ENCODE measurements at places on chromosomes 7 and 10.

DNA sequence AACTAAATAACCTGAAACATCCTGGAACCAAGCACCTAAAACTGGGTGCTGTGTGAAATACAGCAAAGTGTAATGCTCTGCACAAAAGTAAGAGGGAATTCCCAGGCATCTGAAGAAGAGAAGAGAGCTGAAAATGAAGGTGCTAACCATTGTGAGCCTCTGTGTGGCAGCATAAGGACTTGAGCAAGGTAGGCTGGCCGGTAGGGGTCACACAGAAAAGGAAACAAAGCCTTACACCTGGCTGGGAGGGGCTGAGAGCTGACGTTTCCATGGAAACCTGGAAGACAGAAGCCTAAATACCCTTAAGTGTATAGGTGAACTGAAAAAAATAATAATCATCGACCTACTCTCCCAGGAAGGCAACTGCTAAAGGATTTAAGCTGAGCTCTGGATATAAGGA, 48.6 kb downstream of the CUL1 start:
- no peak for DNase-seq

DNA sequence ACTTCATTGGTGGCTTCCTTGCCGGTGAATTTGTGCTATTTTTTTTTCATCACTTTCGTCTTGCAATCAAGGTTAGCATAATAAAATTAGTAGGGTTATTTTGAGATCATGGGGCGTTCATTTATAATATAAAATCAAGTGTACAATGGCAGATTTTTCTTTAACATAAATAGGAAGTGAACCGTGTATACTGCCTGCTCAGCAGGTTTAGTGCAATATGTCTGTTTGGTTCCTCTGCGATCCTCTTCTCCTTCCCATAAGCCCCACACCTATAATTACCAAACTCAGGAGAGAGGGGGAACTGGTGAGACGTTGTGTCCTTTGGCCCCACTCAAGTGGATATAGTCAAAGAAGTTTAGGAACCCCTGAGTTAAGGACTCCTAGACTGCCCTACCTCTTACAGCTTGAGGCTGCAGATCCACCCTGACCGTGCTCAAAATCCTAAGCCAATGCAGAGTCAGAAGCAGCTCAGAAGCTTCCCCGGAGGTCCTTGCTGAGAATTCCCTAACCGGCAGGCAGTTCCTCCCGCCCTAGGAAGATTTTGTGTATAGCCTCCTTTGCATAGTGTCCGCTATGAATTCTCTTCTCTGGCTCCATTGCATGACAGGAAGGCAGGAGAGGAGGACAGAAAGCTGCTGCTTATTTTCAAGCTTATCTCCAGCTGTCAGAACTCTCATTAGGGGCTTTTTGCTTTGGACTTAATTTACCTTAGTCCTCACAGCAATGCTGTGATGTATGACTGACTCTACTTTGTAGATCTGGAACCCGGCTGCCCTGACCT, 41.5 kb downstream of the PYROXD2 start:
- no peak for DNase-seq

DNA sequence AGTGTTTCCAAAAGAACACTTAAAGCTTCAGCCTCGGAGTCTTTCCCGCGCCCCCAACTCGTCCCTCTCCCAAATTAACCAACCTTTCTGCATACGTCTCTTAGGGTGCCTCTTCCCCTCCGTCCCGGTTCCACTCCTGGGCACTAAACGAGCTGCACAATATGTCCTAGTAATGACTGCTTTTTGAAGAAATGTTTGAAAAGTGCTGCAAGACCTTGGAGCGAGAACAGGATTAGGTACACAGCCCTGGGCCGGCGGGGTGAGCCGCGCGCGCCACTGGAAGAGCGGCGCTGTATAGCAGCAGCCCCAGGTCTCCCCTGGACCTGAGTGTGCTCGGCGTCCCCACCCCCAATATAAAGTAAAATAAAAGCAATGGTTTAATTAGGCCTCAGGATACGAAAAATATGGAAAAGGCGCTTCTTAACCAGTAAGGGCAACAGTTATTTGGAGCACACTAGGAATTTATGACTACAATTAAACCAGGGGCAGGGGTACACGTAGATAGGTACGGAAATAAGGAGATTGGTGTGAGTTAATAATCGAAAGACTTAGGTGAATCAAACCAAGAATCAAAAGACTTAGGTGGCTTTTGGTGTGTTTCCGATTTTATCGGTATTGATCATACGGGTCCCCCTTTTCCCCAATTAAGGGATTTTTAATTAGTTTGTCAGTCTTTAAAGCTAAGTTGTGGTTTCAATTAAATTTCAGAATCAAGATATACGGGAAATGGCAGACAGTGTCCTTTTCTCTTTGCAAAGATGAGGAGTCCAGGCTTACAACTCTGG, 1.9 kb downstream of the TET1 start:
- DNase-seq, result peak; percentile 30

DNA sequence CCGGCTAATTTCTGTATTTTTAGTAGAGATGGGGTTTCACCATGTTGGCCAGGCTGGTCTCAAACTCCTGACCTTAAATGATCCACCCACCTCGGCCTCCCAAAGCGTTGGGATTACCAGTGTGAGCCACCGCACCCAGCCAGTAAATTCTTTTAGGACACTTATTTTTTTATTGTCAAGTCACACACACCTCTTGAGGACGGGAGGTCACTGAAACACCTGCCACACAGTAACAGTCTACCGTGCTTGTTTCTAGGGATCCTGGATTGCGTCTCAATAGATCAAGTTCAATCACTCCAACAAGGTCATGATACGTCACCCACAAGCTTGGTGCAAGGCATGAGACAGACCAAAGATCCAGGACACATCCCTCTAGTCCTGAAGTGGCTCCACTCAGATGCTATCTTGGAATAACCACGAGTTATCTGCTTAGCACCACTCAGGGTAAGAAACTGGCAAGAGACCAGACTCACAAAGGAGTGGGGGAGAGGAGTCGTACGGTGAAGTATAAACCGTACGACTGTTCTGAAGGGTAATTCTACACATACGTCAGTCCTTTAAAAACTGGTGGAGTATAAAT, 58.9 kb upstream of the NCAPG2 start:
- DNase-seq, result no peak

- DNase-seq, result no peak
These were observed 52.2 kb downstream of the LRGUK start for GRCh38 chr7:134179036-134180011.

DNA sequence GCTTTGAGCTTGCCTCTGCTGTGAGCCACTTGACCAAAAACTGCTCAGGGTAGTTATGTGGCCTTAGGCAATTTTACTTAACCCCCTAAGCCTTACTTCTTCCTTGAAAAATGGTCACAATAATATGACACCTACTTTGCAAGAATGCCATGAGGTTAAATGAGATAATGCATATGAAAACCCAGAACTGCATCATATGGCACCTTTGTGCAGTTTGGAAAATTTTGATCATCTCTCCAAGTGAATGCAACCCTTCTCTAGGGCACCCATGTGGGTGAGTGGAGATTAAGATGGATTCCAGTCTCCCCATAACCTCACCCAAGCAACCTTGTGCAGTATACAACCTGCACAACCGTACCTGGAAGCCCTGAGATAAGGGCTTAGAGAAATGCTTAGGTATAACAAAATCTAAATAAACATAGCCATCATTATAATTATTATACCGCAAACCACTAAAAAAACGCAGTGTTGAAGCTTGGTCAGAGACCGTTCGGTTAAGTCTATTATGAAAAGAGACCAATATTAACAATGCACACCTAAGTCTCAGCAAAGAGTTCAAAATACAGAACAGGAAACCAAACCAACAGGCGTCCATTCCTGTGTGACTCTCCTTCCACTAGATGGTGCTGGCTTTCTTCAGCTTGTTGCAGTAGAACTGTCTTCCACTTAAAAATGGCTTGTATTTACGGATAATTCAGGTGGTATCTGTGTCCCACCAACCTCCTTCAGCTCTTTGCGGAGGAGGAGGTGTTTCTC, 21.0 kb upstream of the ASB15 start:
- peak; percentile 56 for DNase-seq

DNA sequence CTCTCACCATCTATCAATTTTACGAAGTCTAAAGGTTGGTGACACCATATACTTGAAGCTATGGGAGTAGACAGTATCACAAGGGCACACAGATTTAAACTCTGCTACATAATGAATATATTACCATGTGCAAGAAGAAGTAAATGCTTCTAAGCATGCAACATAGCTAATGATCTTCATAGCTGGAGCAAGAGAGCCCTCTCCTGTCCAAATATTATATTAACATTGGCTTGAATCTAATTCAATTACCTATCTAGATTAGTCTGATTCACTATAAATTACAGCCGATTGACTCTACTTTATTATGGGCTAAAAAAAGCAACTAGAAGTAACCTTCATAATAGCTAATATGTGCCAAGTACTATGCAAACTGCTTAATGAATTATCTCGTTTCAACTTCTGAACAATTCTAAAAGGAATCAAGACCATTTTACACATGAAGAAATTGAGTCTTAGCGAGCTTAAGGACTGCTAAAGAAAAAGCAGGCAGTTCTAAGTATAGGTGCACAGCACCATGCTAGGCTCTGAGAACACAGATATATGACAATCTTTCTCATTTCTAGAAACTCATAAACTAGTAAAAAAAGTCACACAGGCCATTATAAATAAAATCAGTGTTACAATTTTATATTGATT, 21.9 kb downstream of the FRA10AC1 start:
- peak; percentile 52 for DNase-seq

DNA sequence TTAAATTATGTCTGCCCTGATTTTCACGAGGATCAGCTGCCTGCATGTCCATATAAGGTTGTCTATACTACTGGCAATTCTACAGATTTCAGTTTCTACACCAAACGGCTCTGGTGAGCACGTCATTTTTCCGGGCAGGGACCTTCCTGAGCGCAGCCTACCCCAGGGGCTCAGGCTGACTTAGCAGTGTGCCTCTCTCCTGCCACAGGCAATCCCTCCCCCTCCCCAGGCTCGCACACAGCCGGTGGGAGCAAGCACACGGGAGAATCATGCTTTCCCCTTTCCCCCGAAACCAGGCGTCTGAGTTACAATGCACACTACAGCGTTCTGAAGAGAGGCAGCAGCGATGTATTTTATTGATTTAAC, 1.7 kb downstream of the KLF6 start:
- DNase-seq, result no peak

DNA sequence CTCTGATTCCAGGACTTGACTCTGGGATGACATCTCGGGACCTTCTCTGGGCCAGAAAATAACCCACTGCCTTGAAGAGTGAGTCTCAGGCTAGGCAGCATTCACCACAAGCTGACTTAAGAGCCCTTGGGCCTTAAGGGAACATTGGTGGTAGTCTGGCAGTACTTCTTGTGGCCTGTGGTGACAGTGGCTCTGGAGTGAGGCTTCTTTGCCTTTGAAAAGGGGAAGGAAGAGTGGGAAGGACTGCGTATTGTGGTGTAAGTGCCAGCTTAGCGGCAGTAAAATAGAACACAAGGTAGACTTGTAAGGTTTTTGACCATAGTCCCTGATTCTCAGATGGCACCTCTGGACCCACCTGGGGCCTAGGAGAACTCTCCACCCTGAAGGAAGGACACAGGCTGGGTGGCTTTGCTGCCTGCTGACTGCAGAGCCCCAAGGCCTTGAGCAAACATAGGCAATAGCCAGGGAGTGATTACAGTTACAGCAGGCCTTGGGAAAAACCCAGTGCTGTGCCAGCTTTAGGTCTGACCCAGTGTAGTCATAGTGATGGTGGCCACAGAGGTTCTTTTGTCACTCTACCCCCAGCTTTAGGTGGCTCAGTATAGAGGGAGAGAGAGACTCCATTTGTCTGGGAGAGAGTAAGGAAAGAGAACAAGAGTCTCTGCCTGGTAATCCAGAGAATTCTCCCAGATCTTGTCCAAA, 483.9 kb downstream of the SH2D4B start:
- DNase-seq, result no peak

DNA sequence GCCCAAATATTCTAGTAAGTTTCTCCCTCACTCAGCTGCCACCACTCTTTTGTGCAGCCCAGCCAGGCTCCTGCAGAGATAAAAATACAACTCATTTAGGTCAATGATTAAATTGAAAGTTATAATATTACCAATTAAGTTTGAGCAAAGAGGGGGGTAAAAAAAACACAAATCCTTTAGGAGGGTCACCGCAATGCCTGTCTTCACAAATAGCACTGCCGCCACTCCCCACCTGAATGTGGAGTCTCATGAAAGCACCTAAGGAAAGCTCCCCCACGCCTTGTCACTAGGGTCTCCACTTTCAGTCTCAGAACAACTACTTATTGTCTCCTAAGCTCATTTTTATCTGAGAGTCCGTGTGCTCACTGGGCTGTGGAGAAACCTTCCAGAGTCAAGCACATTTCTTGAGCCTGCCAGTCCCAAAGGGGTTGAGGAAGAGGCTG, 148.7 kb downstream of the FGFR2 start:
- DNase-seq, result no peak

- DNase-seq, result no peak
These were observed 47.6 kb downstream of the ZMIZ1 start for GRCh38 chr10:79116368-79116767.

- no peak for DNase-seq
These were observed 79.0 kb upstream of the EMX2 start for GRCh38 chr10:117463545-117463920.

DNA sequence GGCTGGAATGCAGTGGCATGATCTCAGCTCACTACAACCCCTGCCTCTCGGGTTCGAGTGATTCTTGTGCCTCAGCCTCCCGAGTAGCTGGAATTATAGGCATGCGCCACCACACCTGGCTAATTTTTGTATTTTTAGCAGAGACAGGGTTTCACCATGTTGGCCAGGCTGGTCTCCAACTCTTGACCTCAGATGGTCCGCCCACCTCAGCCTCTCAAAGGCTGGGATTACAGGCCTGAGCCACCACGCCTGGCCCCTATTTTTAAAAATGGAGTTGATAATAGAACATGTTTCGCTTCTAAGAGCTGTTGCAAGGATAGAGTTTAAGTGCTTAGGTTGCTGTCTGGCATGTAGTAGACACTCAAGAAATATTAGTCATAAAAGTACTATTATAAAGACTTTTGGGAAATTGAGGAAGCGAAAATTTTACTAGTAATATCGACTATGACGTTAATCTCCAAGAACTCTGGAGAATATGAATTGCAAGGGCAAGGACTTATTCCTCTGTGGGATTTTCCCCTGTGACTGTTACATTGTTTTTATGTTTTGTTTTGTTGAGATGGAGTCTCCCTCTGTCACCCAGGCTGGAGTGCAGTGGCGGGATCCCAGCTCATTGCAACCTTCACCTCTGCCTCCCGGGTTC, 7.9 kb downstream of the GTF2I start:
- DNase-seq, result no peak

Measured in astrocyte of the spinal cord (primary cell).